CD4-positive, CD25-positive, alpha-beta regulatory T cell (primary cell): ENCODE measurements at places on chromosomes 2 and 18. TPM values are rescaled to one million over a fixed set of nuclear protein-coding genes. Genes with fewer than 3 reads are reported as not detected.

Gene ALPP
- total RNA-seq: not detected

Gene CARF
- total RNA-seq: 11.3 TPM

Gene UGT1A6
- total RNA-seq: not detected

Gene ANKRD62
- not detected for total RNA-seq

Gene NMS
- not detected for total RNA-seq

Gene ANKRD30BL
- total RNA-seq: not detected

Gene VSNL1
- not detected for total RNA-seq

Gene NTSR2
- not detected for total RNA-seq

Gene COPS9
- total RNA-seq: 77.6 TPM

Gene UGT1A3
- total RNA-seq: not detected

Gene FMNL2
- 0.30 TPM for total RNA-seq

Gene TMEM37
- not detected for total RNA-seq

Gene HAT1
- 28.7 TPM for total RNA-seq

Gene RNF149
- total RNA-seq: 221 TPM

Gene TCF23
- total RNA-seq: not detected
